ENCODE measurements at places on chromosomes 13 and 19. TPM values are rescaled to one million over a fixed set of nuclear protein-coding genes. Genes with fewer than 3 reads are reported as not detected.

GRCh38 chr13:106690779-106691178 is 122.8 kb upstream of the ARGLU1 start:
- no peak for DNase-seq

- DNase-seq = no peak
Observed at GRCh38 chr19:10001899-10002298, 8.4 kb downstream of the COL5A3 start.

DNA sequence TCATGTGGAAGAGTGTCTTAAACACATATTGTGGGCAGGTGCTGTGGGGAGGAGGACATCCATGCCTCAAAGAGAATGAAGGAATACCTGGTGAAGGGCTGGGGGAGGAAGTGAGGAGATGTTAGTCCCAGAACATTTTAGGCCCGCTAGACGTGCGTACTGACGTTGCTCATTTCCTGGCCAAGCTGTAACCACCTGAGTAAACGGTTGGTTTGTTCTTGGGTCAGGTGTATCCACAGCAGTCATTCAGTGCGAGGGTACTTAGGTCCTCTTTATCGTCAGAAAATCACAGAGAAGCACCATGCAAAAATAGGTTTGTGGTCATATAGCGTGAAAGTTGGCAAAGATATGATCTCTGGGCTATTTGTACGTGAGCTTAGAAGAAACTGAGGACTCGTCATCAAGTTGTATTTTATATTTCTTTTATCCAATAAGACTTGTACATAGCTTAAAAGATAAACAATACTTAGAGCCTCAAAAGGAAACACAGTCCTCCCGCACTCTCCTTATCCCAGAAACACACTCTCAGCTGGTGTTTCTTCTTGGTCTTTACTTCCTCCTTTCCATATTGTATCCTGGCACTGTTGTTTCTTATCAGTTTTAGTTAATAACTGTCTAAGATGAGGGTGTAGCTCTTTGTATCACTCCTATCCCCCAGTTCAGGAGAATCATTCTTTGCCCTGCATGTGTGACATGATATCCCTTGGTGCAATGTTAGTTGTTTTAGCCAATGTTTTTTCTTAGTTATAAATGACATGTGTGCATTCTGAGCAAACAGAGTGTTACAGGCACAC is 52.0 kb downstream of the ARHGEF7 start:
- no peak for DNase-seq

- no peak for DNase-seq
Observed at GRCh38 chr13:111518161-111518792, 197.8 kb downstream of the TEX29 start.

GRCh38 chr19:46571495-46571894 is 29.6 kb upstream of the CALM3 start:
- DNase-seq = no peak

- DNase-seq = no peak
Observed at GRCh38 chr13:47829690-47830089, 171.4 kb downstream of the SUCLA2 start.

- no peak for DNase-seq
Observed at GRCh38 chr13:95355494-95355893, 54.2 kb upstream of the ABCC4 start.

GRCh38 chr13:113546571-113547237 is 37.8 kb upstream of the TFDP1 start:
- no peak for DNase-seq

DNA sequence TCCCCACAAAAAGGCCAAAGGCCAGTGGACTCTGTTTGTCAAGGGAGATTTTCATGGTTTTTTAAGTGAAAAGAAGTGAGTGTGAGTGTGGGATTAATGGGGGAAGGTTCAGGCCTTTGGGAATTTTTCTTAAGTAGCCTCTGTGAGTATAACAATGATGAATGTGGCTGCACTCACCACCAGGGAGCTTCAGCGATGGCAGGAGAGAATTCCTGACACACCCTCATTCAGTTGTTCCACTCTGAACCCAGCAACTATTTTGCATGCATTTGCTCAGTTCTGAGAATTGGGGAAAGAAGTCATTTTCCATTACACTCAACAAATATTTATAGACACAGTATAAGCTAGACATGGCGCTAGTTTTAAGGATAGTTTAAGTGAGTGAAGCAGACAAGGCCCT is 117.9 kb downstream of the CCNA1 start:
- DNase-seq = no peak

- DNase-seq = no peak
Observed at GRCh38 chr19:16002406-16003384, 53.9 kb downstream of the OR10H4 start.

DNA sequence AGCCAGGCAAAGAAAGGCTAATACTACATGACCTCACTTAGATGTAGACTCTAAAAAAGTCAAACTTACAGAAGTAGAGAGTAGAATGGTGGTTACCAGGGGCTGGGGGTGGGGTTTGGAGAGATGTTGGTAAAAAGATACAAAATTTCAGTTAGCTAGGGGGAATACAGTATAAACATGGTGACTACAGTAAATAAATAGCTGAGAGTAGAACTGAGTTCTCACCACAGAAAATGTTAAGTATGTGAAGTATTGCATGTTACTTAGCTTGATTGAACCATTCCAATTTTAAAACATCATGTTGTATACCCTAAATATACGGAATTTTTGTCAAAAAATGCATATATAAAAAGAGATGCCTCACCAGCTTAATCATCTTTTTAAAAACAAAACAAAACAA is 67.5 kb upstream of the DOCK9 start:
- no peak for DNase-seq

DNA sequence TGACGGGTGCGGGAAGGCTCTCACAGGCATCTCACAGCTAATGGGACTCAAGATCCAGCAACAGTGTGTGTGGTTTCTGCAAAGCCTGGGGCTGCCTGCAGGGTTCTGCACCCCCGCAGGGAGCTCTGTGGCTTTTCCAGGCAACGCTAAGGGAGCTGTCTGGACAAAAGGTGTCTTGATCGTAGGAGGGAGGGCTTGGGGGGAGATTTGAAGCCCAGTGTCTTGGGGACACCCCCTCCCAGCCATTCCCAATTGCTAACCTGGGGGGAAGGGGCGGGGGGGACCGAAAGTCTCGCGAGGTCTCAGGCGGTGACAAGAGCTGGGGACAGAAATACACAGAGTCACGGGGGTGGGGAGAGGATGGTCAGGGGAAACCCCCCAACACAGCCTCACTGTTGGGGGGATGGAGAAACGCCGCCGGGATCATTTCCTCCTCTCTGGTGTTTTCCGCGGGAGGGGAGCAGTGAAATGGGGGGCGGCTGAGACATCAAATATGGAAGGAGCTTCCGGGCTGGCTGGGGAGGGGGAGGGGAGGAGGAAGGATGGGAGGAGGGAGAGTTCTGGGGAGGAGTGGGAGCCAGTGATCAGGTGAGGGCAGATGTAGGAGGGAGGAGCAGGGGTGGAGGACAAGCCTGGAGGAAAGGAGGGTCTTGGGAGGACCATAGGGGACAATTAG is 13.3 kb downstream of the KCNC3 start:
- no peak for DNase-seq

- DNase-seq = no peak
Observed at GRCh38 chr19:19334989-19335344, 14.3 kb downstream of the MAU2 start.

DNA sequence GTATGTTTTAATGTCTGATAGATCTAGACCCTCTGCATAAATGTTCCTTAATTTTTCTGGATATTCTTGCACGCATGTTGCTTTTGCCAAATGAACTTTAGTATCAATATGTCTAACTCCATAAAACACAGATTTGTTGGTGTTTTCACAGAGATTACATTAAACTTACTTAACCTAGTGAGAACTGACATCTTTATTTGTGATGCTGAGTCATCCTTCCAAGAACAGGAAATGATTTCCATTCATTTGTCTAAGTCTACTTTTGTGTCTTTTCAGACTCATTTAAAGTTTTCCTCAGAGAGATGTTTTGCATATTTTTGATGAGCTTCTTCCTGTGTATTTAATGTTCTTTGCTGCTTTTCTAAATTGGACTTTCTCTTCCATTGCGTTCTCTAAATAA is 184.0 kb downstream of the SLC7A1 start:
- no peak for DNase-seq

DNA sequence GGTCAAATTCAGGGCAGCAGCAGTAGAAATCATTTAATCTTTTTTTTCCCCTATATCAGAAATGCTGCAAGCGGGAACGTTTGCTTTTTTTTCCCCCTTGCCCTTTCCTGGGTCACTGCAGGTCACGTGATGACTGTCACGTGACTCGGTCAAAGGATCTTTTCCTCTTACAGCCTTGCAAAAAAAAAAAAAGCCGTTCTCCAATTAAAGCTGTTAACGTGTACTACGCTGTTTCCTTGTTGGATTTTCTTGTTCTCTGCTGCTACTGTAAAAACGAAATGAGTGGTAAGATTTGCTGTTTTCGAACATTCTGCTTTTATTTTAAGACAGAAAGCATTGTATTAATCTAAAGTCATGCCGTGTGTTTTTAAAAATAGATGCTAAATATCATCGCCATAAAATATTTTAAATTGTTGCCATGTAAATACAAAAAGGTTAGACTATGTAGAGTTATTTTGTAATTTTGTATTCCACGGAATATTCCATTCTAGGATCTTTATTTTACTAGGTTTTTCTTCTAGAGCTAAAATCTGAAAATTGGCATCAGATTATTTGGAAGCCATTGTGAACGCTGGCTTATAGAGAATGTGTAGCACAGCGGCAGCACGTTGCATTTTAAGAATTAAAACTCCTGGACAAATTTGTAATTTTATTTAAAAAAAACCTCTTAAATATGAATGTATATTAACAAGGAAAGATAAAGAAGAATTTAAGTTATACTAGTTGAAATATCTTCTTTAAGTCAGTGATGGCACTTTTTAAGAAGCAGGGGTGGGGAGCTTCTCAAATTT is 109.8 kb upstream of the MLNR start:
- DNase-seq = peak; percentile 89

Gene SYCN
- polyA plus RNA-seq = not detected

Gene VSIG10L
- 1.00 TPM for polyA plus RNA-seq

Gene RPL36
- polyA plus RNA-seq = 1,428 TPM

Gene CAMSAP3
- polyA plus RNA-seq = 0.14 TPM

Gene PSG6
- polyA plus RNA-seq = 0.16 TPM

Gene PGLYRP1
- polyA plus RNA-seq = 0.85 TPM

Gene OR1M1
- not detected for polyA plus RNA-seq

Gene FKRP
- 19.0 TPM for polyA plus RNA-seq
